ENCODE measurements at places on chromosomes 12 and 14. TPM values are rescaled to one million over a fixed set of nuclear protein-coding genes. Genes with fewer than 3 reads are reported as not detected.

GRCh38 chr12:96136161-96136560, 58.0 kb upstream of the ELK3 start:
- DNase-seq, result peak; percentile 45

GRCh38 chr12:19834592-19834991, 395.3 kb downstream of the AEBP2 start:
- no peak for DNase-seq

DNA sequence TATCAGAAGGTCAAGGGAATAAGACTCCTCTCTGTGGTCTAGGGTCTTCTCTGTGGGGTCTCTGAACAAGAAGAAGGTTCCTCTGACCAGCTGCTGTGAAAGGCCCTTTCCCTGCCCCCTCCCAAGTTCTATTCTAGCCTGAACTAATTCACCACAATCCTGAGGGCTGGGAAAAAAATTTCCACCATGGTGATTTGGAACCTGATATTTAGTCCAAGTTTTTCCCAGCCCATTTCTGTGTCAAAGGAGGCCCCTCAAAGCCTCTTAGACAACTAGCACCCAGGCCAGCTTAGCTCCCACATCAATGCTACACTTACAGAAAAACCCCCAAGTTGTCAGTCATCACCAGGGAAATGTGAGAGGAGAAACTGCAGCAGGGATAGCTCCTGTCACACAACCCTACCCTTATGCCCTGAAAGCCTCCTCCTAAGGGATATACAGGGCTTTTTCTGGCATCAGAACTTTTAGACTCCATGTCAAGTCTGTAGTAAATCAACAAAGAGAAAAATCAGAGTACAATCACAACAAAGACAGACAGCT, 4.5 kb downstream of the FMNL3 start:
- DNase-seq, result peak; percentile 29

GRCh38 chr12:55742719-55743405, at the start of gene GDF11:
TSS of gene GDF11 (plus strand) at chr12:55743122. CDS start at chr12:55743317, 195 bp downstream.
- peak; percentile 73 for DNase-seq

DNA sequence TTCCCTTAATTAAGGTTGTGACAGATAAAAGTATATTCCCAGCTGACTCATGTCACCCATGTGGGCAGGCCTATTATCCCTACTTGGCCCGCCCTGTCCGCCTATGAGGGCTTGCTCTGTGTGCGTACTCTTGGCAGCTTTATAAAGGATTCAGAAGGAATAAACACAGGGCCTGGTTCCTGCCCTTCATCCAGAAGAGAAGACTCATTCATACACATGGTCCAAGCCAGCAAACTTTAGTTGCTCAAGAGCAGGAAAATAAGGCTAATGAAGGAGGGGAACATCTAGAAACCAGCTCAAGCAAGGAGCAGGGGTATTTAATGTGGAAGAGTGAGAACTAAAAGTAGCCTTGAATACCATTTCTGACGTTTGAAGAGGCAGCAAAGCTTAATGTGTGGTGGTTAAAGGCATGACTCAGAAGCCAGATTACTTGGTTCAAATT, 141.9 kb downstream of the CRADD start:
- peak; percentile 92 for DNase-seq

Gene DPY19L2
- polyA plus RNA-seq, result 5.0 TPM

All from fibroblast of lung (primary cell).